Fibroblast of skin of left biceps (primary cell): ENCODE measurements at places on chromosomes 11 and 22.

GRCh38 chr11:8067929-8068575, 13.0 kb upstream of the TUB start:
- no peak for DNase-seq

DNA sequence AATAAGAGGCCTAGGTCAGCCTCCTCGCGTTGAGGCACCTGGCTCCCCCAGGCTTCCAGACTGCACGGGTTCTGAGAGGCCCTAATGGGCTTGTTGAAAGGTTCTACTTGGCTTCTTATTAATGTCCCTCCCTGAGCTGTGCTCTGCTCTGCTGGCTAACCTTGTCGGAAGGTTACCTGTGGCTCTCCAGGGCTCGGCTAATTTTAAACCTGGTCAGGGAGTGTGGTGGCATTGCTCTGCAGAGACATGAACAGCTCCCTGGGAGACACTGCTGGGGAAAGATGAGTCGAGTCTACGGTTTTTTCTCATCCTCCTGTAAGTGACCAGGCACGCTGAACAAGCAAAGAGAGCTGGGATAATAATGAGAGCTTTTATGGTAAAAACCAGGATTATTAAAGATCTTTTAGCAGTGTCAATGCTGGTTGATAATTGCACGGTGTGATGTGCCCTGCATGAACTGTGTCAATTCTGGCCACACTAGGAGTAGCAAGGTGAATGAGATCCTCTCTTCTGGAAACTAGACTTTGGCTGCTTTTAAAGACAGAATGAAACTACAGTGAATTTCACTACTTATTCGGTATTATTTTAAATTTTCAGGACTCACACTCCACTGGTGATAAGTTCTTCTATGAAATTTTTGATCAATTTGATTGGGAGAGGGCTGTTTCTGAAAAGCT, 70.7 kb downstream of the TEAD1 start:
- no peak for DNase-seq

- no peak for DNase-seq
These were observed 31.7 kb downstream of the INSC start for GRCh38 chr11:15146271-15147003.

- no peak for DNase-seq
These were observed 125.6 kb upstream of the BLID start for GRCh38 chr11:122241566-122241965.

GRCh38 chr11:104136861-104137260, 27.1 kb downstream of the PDGFD start:
- DNase-seq, result no peak

GRCh38 chr11:62552485-62553079, 6.0 kb upstream of the AHNAK start:
- peak; percentile 34 for DNase-seq

GRCh38 chr22:40826984-40827741, 8.0 kb upstream of the SLC25A17 start:
- no peak for DNase-seq

GRCh38 chr11:123429336-123429735, 733 bp upstream of the GRAMD1B start:
- DNase-seq, result peak; percentile 30

DNA sequence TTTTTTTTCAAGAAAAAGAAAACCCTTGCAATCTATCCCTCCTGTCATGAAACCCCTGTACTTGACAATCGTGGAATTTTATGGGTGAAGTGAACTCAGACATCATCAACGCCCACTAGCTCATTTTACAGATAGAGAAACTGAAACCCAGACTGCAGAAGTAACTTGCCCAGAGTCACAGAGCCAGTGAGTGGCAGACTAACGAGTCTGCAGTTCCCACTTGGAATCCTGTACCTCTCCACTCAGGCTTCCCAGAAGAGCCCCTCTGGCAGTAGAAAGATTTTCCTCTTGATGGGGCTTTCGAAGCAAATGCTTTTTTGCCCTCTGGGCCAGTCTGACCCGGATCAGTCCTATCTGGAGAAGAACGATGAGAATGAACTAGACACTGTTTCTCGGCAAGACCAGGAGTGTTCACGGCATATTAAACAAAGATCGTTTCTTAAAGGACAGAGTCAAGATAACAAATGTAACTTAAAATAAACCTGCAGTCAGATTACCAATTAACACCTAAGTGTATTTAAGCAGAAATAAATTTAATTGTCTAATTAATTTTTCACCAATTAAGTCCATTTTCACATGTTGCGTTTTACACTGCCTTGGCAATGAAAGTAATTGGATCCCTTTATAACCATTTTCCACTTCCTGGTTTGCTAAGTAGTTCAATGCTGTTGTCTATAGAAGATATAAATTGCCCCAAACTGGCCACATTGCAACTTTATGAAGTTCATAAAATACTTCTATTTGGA, 61.3 kb upstream of the CREB3L1 start:
- no peak for DNase-seq

DNA sequence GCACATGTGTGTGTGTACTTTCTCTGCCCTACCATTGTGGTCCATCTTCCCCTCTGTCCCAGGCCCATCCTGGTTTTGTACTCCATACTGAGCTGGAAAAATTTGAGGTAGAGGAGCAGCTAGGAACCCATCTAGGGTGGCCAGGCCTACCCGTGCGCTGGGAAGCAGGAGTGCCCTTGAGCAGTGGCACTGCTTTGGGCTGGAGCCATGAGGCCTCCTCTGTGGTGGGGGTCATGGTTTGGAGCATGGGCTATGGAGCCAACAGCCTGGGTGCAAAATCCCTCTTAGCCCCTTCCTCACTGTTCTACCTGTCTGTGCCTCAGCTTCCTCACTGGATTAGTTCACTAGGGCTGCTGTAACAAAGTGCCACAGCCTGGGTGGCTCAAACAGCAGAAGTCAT, 21.9 kb upstream of the ALG8 start:
- DNase-seq, result no peak
